ENCODE measurements at places on chromosomes 2 and 18.

- peak; percentile 96 for DNase-seq
Measured at GRCh38 chr2:196166876-196167275, 4.5 kb downstream of the STK17B start.

DNA sequence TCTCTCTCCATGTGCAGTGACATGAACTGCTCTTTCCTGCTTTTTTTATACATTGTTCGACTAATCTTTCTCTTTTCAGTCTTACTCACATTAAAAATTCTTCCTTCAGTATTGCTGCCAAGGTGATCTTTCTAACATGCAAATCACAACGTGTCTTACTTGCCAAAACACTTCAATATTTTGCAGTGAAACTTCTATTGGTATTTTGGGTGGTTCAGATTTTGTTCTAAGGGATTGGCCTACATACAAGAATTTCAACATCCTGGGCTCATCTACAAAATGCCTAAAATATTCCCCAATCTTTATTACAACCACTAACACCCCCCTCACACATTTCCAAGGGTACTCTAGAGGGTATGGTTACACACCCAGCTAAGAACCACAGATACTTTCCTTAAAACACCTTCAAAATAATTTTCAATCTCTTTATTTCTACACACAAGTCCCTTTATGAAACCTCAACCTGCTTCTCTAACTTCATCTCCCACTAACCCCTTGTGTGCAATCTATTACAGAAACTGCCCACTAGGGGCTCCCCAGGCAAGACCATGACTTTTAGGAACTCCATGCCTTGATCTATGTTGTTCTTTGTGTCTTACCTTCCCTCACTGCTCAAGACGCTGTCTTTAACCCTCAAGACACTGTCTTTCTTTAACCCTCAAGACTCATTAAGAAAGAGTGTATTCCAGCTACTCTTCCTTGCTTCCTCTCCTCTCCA is 50.9 kb downstream of the COL3A1 start:
- peak; percentile 80 for DNase-seq

DNA sequence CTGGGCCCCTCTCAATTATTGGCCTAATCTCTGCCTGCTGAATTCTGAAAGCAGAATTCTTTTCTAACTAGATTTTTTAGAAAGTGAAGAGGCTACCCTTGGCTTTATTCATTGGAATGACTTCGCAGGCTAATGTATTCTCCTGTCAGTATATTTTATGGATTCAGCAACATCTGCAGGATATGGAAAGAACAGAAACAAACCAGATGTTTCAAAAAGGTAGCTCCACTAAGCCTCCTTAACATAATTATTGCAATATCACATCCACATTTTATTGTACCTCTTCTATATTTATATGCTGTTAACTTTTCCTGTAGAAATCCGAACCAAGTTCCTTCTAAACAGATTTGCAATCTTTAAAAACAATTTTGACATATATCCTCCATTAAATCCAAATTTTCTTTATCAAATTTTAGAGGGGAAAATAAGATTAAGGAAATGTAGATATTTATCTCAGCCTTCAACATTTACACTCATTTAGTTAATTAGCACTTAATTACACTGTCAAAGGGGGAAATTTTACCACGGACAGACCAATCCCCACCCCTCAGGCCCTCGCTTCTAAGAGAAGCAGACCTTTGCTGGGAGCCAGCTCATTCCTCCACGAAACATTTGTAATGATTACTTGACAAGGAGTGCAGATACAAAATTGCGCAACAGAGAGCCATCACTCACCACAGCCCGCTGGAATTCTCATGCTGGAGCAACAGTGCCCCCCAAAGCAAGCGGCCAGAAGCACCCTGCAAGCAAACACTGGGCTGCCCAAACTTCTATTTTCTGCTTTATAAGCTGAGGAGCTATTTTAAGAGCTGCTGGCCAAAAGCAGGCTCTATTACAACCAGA is 253.4 kb downstream of the ETAA1 start:
- peak; percentile 98 for DNase-seq

DNA sequence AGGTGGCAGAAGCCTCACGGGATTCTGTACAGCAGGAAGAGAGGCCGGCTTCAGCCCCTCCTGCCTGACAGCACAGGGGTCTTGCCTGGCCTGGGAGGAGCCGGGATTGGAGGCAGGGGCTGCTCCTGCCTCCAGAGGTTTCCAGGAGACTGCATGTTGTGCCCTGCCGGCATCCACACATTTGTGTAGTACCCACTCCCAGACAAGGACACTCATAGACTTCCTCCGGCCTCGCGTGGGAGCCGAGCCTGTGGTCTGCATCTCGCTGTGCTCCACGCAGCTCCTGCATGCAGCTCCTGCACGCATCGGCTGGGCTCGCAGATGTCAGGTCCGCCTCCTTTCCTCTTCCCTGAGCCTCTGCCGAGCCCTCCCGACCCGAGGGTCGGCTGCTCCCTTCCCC is 34.7 kb downstream of the TPO start:
- no peak for DNase-seq

DNA sequence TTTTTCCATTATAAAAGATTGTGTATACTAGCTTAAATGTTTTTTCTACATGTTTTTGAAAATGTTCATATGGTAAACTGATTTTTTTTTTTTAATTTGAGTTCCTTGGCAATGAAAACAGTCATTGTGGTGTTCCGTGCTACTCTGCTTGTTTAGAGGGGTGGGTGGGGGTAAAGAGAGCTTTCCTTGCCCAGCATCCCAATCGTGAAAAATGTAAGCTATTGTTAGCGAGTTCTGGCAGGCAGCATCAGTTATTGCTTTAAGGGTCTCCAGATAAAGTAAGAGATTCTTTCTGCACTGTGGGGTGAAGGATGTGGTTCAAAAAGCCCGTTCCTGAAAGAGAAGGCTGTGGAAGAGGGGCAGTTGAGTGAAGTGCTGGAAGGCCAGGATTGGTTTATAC is 118.4 kb downstream of the TANC1 start:
- no peak for DNase-seq

DNA sequence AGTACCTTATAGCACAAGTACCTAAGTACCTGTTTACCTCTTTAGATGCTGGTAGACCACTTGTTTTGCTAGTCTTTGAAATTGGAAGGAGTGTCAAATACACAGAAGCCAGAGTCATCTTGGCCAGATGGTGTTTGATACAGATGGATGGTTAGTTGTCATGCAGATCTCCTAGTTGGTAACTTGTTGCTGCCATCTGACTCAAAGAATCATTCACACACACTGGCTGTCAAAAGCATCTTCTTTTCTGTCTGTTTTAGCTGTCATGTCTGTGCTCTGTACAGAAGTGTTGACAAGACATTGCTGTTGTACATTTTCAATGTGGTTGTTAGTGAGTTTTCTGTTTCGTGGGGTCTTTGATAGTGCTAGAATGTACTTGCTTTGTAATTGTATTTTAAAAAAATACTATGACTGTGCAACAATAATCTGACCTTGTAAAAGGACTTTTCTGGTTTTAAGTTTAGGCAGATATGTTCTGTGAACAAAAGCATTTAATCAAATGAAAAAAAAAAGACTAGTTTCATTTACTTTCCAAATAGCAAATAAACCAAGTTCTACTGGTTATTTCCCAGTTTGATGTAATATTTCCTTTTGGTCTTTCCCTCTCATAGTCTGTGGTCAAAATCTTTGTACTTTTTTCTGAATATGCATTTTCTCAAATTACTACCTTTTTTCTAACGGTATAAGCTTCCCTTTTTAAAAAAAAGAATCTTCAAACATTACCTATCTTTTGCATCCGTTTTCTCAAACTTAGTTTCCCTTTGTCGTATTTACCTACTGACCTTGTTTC is 39.9 kb downstream of the TANK start:
- no peak for DNase-seq

GRCh38 chr2:29024882-29025430 is 43.9 kb downstream of the TOGARAM2 start:
- no peak for DNase-seq

DNA sequence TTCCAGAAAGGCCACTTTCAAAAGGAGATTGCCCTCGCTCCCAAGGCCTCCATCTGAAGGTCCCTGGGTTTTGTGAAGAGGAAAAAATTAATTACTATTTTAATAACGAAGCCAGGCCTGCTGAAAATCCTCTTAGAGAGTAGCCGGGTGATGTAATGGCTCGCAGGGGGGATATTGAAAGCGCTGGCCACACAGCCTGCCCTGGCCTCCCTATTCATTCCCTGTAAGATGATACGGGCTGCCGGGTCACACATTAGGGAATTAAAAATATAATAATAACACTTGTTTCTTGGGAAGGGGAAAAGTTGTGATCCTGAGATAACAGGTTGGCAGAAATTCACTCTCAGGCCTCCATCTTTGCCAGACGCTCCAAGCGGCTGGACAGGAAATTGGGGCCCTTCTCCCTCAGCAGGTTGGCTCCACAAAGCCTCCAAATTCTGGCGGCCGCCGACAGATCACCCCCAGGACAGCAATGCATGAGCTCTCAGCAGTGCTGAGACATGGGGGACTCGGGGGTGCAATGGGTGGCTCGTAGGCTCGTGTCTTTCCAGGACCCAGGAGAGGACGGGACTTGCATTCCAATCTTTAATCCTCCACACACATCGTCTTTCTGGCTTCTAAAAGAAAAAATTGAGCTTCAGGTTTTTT is 299.9 kb upstream of the SALL3 start:
- DNase-seq = no peak

DNA sequence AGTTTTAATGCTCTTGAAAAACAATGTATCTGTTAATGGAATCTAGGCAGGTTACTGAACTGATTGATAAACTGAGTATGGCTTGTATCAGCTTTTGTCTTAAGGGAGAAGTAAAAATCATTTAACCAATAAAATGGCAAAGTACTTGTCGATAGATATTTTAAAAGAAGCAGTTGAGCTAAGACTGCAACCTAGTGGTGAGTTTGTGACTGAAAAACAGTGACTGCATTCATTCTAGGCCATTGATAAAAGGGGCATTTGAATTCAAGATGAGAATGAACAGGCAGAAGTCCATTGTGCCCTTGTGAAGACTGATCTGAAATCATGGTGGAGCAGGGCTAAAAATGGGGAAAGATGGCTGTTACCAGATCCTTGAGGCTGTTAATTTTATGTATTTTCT is 59.4 kb upstream of the MSTN start:
- DNase-seq = peak; percentile 14

DNA sequence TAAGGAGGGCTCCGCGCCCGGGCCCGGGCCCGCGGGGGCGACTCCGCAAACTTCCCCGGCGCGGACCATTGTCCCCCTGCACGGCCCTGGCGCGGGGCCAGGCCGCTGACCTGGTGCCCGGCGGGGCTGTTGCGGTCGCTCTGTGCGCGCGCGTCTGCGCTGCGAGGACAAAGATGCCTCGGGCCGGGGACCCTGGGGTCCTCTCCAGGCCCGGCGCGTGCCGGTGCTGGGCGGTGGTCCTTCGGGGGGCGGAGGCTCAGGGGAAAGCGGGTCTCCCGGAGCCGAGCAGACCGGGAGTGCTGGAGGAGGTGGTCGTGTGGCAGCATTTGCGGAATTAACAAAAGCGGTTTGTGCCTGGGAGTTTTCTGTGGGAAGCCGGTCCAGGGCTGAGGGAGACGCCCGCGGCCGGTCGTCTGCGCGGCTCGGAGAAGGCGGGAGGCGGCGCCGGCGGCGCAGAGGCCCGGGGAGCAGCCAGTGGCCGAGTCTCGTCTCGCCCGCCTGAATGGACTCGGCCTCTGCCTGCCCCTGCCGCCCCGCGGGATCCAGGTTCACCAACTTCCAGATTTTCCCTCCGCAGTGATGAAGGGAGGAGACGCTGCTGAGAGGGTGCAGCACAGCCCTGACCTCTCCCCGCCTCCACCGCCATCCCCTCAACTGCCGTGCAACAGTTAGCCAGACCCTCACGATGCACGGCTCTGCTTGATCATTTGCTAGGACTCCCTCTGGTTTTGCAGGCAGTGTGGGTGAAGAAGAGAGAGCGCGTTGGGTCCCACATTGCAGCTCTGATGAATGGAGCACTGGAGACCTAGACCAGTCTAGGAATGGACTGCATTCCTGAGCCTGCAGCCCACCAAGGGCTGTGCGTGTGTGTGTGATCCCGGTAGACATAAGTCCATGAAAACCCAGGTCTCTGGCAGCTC is 705 bp downstream of the EFR3B start:
- DNase-seq = no peak

GRCh38 chr2:26298638-26299393 is 47.1 kb upstream of the SELENOI start:
- DNase-seq = peak; percentile 39

DNA sequence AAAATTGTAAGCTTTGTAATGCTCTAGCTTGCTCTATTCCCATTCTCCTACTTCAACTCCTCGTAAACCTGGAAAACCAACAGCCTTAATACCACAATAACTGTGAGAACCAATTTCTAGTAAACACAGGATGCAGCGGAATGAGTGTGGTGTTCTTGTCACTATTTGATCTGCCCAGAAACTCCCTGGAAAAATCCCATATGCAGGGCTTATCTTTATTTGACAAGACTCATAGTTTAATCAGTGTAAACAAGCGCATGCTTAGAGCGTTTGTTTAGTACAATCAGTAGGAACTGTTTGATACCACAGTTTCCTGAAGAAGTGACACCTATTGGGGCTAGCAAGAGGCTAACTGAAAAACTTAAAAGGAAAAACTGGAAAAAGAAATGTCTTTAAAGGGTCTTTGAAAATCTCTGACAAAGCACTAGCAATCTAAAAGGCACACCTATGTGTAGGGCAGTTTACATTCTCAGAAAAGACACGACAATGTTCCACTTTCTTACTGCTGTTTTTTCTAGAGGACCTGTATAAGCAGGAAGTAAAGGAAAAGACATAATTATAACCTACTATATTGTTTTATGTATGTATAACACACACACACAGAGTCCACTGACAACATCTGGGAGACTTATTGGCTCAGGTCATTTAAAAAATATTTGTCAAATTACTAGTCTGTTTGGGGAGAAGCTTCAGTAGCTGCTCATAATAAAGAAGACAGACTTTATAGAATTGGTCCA is 241.4 kb upstream of the KLHL14 start:
- DNase-seq = no peak

DNA sequence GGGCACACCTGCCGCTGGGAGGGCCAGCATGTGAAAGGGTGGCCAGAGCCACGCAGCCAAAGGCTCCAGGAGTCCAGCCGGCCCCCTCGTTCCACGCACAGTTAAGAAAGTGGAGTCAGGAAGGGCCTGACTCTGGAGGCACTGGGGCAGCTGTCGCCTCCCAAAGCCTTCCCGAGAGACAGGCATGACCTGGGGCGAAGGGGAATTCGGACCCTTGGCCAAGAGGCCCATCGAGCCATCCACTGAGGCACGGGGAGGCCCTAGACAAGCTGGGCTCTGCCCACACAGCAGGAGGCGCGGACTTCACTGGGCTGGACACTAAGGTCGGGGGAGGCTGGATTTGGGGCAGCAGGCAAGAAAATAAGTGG is 38.5 kb upstream of the SNED1 start:
- no peak for DNase-seq

- no peak for DNase-seq
Measured at GRCh38 chr2:26542676-26543505, 65.0 kb upstream of the OTOF start.

- DNase-seq = peak; percentile 38
Measured at GRCh38 chr18:74142252-74142651, 5.4 kb downstream of the FBXO15 start.

DNA sequence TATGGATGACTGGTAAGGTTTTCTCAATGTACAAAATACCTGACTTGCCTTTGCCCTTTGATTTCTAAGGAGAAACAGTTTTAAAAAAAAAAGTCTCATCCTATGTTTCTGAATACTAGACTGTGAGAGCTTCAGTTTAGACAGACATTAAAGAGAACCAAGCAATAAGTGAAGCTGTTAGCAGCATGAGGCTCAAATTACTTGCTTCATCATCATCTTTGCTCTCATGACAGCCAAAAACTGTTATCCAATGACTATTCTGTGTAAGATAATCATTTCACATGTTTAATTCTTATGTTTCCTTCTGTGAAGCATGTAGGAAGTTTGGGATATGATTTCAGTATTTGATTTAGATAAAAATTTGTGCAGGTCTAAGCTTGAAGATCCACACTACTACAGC is 129.2 kb downstream of the COMMD1 start:
- no peak for DNase-seq

All from fibroblast of upper back skin (primary cell).